ENCODE measurements at places on chromosomes 7 and 10. TPM values are rescaled to one million over a fixed set of nuclear protein-coding genes. Genes with fewer than 3 reads are reported as not detected.

Gene NOLC1
- 65.5 TPM for total RNA-seq

Gene WNT16
- total RNA-seq = not detected

Gene SNCG
- total RNA-seq = 42.3 TPM

Gene OR13A1
- not detected for total RNA-seq

Gene GPRIN2
- 0.10 TPM for total RNA-seq

Gene GRID1
- total RNA-seq = 0.12 TPM

Data from glomerular endothelial cell (primary cell).